HL-60 (cell line): ENCODE measurements at places on chromosomes 4 and X.

GRCh38 chrX:113828470-113828869 is 755.4 kb upstream of the HTR2C start:
- DNase-seq = no peak

GRCh38 chr4:10856271-10856782 is 171.8 kb upstream of the CLNK start:
- no peak for DNase-seq

GRCh38 chrX:109344678-109345077 is 137.2 kb downstream of the GUCY2F start:
- no peak for DNase-seq

DNA sequence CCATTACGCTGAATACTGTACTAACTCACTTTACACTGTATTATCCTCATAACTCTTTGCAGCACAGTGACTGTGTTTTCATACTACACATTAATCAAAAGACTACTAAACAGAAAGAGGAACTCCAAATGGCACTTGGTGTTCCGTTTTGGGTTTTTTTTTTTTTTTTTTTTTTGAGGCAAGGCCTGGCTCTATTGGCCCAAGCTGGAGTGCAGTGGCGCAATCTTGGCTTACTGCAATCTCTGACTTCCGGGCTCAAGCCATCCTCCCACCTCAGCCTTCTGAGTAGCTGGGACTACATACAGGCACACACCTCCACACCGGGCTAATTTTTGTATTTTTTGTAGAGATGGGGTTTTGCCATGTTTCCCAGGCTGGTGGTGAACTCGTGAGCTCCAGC is 10.7 kb downstream of the KLHL8 start:
- peak; percentile 75 for DNase-seq

GRCh38 chr4:61473306-61473705 is 273.2 kb downstream of the ADGRL3 start:
- DNase-seq = no peak

DNA sequence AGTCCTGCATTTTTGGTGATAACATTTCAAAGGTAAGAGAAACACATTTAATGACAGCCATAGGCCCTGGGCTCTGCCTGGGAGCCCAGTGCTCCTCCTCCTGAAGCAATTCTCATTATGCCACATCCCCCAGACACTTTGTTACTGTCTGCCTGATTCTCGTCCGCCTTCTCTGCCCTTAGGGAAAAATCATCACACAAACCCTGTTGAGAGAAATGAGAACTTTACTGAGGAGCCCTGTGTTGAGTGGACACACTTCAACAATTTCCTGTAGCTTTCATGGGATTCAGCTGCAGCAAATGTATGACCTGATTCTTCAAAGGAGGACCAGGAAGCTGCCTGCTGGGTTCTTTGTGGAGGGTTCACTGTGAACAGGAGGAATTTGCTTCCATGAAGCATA is 566.5 kb upstream of the FRG1 start:
- no peak for DNase-seq

DNA sequence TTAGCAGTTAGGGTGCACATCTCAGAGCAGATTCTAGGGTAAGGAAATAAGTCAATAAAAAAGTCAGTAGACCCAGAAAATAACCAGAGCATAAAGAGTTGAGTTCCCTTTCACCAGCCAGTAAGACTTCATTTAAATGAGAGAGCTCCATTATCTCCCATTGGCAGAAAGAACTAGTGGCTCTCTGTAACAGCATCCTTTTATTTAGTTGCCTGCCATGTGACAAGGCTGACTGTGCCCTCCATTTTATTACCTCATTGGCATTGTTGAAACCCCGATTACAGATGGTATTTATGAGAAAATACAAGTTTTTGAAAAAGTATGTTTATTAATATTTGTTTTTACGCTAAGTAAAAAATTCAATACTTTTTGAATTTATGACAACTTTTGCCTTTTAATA is 859.5 kb upstream of the NDST4 start:
- DNase-seq = no peak

- DNase-seq = no peak
Observed at GRCh38 chrX:6382284-6382683, 152.6 kb downstream of the VCX3A start.

DNA sequence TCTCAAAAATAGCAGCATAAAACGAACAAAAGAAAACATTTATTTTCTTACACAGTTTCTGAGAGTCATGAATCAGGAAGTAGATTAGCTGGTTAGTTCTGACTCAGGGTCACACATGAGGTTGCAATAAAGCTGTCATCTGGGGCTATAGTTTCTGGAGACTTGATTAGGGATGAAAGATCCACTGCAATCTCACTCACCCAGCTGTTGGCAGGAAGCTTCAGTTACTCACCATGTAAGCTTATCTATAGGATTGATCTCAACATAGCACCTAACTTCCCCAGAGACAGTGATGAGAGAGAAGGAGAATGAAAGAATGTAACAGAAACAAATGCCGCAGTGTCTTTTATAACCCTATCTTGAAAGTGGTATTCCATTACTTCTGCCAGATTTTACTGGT is 435.5 kb downstream of the GABRG1 start:
- no peak for DNase-seq
